Natural killer cell (primary cell): ENCODE measurements at places on chromosomes 1 and 21.

- no peak for DNase-seq
Measured at GRCh38 chr1:118998171-118998570, 10.0 kb upstream of the TBX15 start.

DNA sequence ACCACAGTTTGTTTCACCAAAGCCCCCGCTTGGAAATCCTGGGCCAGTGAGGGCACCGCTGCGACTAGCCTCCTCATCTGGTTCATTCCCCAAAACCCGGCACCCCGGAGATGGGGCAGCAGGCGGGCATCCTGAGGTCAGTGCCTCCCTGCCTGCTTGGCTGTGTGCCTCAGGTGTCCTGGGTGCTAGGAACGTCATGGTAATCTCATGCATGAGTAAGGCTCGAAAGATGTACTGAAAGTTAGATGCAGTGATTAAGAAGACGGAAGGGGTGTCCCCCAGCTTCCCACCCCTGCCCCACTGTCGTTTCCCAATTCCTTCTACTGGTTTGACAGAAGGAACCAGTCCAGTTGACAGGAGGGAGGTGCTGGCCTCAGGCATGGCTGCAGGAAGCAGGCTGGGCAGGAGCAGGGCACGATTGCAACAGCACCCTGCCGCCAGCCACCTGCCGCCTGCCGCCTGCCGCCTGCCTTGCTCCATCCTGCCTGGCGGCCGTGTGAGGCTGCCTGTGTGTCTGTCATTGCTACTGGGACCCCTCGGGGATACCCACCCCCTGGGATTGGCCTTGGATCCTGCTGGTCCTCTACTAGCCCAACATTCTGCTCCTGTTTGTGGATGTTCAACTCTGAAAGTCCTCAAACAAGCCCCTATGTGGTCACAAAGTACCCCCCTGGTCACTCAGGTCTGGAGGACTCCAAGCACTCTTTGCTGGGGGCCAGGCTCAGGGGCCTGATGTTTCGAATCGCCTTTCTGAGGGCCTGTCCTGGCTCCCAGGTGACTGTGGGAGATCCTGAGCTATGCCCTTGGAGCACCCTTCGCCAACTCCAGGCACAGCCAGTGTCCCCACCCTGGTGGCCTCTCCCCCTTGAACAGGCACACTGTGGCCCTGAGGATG lies 73.0 kb upstream of the IFFO2 start:
- DNase-seq, result no peak

- DNase-seq, result no peak
Measured at GRCh38 chr1:227813962-227814361, 1.5 kb upstream of the PRSS38 start.

DNA sequence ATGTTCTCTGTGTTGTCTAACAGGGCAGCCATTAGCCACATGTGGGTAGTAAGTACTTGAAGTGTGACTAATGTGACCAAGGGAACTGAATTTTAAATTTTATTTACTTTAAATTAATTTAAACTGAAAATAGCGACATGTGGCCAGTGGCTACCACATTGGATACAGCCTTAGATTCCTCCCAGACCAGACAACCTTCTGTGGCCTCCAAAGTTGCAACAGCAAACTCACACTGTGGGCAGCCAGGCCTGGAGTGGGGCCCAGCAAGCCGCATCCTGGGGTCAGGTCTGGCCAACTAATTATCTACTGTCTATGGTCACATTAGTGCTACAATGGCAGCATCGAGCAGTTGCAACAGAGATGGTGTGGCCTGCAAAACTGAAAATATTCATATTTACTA lies 11.7 kb downstream of the EIF2D start:
- no peak for DNase-seq

DNA sequence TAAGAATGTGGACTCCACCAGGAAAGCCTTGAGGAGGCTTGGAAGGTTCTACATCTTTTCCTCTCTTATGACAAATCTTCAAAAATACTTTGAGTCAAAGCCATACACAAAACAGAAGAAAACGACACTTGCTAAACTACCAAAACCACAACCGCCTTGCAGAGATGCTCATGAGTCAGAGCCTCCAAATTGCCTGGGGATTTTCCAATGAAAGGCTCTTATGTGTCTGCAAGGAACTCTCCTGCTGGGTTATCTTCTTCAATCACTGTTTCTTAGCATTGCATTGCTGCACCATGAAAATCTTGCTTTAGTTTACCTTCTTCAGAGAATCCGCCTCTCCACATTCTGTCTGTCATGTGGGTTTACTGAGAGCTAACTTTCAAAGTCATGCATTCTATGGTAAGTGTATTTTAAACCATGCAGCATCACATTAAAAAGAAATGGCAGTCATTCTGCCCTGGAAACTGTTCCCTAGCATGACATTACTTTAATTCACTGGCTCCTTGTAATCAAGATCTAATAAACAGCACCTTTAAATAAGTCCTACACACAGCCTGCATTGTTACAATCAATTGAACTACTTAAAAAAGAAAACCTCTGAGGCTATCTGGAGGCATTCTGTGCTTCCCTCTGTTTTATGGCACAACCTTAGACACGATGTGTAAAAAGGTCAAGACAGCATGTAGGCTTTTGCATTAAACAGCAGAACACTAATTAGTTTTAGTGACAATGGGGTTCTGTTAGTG lies 210.0 kb upstream of the FOXD3 start:
- DNase-seq, result no peak

DNA sequence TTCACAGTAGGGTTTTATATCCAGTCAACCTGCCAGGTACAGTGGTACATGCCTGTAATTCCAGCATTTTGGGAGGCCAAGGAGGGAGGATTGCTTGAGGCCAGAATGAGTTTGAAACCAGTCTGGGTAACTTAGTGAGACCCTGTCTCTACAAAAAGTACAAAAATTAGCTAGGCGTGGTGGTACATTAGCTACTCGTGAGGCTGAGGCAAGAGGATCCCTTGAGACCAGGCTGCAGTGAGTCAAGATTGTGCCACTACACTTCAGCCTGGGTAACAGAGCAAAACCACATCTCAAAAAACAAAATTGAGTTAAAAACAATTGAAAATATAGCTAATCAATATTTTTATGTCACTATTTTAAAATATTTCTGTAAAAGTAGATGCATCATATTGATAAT lies 33.2 kb downstream of the DDI2 start:
- DNase-seq, result no peak

DNA sequence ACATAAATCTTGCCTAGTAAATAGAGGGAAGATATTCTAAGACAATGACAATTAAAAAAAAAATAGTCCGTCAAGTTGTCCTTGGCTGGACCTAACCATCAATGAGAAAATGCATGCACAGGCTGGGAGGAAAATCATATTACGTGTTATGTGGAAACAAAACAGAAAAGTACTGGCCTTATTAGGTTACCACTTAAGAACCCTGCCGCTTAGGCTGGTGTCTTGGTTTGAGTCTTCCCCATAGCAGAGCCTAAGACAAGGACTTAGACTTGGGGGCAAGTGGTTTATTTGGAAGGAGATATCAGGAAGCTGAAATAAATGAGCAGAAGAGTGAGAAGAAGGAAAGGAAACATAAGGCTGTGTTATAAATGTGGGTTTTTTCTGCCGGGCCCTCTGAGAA lies 186.4 kb downstream of the MRPL39 start:
- DNase-seq, result no peak

- no peak for DNase-seq
Measured at GRCh38 chr1:11045428-11046269, 1.4 kb downstream of the MASP2 start.

DNA sequence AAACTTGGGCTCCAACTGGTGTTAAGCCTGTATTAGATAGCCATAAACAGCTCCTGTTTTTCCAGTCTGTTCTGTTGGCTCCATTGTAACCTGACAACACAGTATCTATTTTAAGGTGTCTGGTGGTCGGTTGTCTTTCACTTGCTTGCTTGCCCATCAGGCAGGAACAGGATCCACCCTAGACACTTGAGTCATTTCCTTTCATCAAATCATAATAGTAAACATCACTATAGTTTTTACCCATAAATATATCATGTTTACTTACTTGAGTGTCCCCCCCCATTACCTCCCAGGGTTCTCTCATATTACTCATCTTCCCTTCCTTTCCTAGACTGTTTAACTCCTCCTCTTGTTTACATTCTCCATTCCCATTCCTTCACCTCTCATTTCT lies 2.9 kb downstream of the DDI2 start:
- no peak for DNase-seq

GRCh38 chr1:103517380-103518047 lies 8.0 kb upstream of the RNPC3 start:
- no peak for DNase-seq

DNA sequence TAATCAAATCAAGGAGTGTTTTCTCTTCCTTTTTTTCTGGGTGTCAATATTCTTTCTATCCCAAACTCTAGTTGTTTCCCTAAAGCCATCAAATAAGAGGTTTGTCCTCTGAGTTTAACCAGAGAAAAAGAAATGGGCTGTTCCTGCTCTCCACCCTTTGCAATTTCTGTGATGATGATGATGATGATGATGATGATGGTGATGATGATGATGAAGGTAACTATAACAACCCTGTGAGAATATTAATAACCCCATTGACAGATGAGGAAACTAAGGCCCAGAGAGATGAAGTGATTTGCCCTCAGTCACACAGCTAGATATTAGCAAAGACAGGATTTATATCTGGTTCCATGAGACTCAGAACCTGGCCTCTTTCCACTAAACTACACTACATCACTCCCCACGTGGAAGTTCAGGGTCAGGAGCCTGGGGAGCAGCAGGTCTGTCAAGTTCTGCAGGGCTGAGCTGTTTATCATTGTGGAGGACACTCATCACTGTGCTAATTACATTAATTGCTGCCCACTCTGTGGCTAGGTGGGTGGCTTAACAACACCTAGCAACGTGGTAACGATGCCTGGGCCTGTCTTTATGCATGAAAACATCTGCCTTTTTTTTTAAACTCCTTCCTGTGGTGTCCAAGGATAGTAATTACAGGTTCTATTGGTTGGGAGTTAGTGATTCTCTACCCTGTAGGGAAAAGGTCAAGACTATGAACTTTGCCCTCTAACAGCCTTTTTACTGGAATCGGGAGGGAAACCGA lies 19.0 kb upstream of the JUN start:
- DNase-seq, result no peak

DNA sequence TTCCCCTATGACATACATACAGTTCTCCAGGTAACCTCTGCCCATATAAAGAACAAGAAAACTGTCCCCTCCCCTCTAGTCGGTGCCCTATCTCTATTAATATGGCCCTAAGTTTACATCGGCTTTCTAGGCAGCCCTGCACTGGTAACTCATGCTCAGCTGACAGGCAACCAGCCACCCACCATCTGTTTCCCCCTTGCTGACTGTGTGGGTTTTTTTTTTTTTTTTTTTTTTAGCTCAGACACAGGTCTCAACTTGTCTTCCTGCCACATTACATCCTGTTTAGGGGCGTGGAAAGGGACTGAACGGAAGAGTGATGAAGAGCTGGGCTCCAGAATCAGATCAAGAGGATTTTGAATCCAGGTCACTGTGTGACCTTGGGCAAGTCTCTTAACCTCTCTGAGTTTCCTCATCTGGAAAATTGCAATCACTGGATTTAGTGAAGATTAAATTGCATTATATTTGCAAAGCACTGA lies 14.0 kb downstream of the LAPTM5 start:
- DNase-seq, result peak; percentile 92

- DNase-seq, result no peak
Measured at GRCh38 chr1:199685369-199685768, 342.1 kb upstream of the NR5A2 start.

DNA sequence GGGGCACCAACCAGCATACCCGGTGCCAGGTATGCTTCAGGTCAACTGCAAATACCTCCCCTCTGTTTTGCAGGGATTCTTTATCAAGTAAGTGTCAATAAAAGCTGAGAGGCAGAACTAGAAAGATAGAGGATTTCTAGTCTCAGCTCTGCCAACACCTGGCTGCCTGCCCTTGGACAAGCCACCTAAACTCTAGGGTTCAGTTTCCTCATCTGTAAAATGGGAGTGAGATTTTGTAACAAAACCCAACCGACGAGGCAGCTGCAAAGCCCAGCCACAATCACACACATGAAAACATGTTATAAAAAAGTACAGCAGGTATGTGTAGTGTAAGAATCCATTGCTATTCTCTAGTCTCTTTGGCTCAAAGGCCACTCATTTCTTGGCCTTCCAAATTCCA lies 8.2 kb downstream of the SSBP3 start:
- no peak for DNase-seq

DNA sequence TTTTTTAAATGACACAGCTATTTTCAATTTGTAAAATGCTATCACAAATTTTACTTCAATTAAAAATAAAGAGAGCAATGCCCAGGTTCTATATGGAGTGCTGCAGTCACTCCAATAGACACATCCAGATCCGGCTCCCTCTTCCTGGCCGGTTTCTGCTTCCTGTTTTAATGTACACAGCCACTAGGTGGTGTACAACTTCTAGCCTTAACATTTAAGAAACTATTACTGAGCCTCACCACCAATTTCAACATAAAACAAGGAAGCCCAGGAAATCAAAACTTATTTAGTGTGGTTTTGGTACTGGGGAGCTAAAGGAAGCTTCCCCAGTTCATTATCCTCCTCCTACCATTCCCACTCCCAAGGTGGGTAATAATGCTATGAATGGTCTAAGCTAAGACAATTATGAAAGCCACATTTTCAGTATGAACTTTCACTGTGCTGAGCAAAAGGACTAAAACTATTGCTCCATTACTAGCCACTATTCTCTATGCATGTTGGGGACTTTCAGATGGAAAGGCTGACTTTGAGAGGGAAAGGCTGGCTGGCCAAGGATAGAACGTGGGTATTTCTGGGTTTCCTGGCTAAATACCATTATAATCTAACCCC lies 25.5 kb upstream of the MTMR11 start:
- DNase-seq, result peak; percentile 80

DNA sequence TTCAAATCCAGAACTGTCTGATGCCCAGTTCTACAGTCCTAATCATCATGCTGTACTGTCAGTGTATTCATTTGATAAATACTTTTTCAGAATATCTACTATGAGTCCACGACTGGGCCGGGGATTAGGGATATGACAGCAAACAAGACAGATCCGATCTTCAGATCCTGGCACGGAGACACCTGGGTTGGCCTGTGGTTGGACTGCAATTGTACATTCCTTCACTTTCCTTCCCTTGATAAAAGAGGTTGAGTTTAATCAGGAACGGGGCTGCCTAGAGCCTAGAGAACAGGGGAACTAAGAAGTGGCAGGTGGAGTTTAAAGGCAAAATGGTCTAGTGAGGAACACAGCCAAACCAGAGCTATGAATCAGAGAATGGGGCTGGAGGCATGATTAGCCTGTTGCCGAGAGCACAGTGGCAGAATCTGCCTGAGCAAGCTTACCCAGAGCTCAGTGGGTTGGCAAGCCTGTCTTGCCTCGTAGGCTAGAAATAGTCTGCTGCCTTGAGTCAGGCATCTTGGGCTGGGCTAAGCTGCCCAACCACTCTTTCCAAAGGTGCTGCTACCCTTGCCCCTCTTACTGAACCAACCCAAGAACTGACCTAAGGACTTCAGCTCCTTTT lies 38.1 kb upstream of the PTCH2 start:
- no peak for DNase-seq
